ENCODE measurements at places on chromosomes 11 and 22. TPM values are rescaled to one million over a fixed set of nuclear protein-coding genes. Genes with fewer than 3 reads are reported as not detected.
A peak's percentile ranks its signal among the peaks of the same experiment; 100 is the strongest.

- DNase-seq = no peak
Observed at GRCh38 chr11:130369141-130369691, 54.5 kb upstream of the ZBTB44 start.

GRCh38 chr11:77474684-77475060 is 778 bp upstream of the PAK1 start:
- DNase-seq = no peak

GRCh38 chr11:10385696-10386095 is 69.4 kb upstream of the AMPD3 start:
- DNase-seq = peak; percentile 35

DNA sequence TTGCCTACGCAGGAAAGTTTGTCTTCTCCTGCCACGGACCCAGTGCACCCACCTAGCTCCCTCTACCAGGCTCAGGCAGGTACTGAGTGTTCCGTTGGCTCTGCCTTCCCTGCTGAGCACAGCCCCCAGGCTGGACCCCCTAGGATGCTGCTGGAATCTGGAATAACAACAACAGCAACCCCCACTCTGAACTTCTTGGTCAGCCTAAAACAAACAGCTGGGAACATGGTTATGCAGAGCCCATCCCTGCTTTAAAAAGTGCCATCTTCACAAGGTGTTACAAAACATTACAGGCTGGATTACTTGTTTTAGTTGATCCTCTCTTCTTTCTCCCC is 1.8 kb downstream of the OPCML start:
- DNase-seq = no peak

- no peak for DNase-seq
Observed at GRCh38 chr11:97990162-97990920, 1030.4 kb upstream of the CNTN5 start.

DNA sequence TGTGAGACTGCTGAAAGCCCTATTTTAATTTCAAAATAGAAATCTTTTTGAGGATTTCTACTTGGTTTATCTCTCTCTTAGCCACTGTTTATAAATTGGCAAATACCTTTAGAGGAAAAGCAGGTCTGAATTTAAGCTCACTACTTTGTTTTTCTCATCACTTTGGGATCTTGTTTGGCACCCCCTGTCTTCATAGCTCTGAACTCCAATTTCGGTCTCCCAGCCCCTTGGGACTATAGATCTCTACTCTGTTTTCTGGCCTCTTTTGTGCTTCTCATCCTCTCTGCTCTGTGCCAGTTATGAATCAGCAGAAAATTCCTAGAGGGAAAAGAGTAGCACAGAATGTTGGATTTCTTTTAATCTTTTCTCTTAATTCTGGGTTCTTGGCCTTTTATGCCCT is 118.3 kb downstream of the CYP2R1 start:
- DNase-seq = no peak

GRCh38 chr11:60879971-60880588 is 12.7 kb downstream of the ZP1 start:
- no peak for DNase-seq

GRCh38 chr11:122275508-122275907 is 159.5 kb upstream of the BLID start:
- DNase-seq = no peak

DNA sequence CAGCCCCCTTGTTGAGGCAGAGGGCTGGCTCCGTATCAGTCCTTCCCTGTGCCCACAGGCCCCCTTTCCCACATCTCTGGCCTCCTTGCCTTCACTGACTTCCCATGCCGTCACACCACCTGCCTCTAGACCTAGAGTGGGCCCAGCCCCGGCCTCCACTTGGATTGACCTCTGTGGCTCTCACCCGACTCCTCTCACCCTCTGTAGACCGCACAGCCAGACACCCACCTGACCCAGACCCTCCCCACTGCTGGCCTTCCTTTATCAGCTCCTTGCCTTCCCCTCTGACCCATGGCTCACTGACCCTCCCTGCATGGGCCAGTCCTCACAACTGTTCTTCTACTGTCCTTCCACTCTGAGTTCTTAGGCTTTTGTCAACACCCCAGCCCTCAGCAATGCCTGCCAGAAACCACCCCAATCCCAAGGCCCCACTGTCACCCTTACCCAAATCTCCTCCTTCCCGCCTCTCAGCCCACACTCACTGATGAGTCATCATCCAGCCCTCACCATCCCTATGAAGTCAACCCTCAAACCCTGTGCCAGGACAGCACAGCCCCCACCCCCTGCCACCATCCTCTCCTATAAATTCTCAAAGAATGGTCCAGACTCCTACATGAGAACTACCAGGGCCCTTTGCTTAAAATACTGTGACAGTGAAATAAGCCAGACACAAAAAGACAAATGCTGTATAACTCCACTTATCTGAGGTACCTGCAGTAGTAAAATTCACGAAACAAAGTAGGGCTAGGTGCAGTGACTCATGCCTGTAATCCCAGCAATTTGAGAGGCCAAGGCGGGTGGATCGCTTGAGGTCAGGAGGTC is 53.4 kb downstream of the SCGB1A1 start:
- no peak for DNase-seq

GRCh38 chr11:65918211-65919140 is at the start of gene C11orf68:
C11orf68 (minus strand) TSS chr11:65919062; CDS start chr11:65919031, 31 bp downstream.
- DNase-seq = no peak

- no peak for DNase-seq
Observed at GRCh38 chr11:2899080-2899783, 13.7 kb upstream of the CDKN1C start.

- no peak for DNase-seq
Observed at GRCh38 chr11:101866619-101867491, 48.0 kb upstream of the CEP126 start.

DNA sequence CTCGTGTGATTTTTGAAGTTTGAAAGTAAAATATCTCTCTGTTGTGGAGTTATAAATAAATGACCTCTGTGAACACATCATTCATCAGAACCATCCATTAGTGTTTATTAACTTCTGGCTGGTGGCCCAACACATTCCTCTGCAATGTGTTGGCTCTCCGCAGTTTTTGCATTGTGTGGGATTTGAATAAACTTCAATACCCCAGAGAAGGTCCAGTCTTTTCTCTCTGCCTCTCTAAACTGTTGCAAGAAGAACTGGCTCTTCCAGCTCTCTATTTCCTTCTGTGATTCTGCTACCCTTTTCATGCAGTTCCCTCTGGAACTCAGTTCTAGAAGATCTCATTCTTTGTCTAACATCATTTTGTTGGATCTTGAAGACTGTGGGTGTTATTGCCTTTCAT is 125.0 kb upstream of the ARHGAP42 start:
- DNase-seq = no peak

DNA sequence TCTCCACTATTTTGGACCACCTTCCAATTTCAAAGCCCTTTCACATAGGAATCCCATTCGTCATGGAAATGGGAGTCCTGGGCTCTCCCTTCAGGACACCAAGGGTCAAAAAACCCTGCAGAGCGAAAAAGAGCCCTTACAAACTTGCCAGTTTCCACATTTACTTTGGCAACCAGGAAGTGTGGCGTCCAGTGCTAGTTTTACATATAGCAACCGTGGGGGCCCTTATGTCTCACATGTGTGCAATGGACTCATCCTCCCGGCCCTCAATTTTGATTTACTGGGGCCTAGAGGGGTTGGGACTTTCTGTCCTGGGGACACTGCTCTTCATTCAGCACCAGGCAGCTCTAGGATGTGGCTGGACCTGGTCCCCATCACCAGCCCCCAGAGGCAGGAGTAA is 33.7 kb downstream of the DAGLA start:
- no peak for DNase-seq

DNA sequence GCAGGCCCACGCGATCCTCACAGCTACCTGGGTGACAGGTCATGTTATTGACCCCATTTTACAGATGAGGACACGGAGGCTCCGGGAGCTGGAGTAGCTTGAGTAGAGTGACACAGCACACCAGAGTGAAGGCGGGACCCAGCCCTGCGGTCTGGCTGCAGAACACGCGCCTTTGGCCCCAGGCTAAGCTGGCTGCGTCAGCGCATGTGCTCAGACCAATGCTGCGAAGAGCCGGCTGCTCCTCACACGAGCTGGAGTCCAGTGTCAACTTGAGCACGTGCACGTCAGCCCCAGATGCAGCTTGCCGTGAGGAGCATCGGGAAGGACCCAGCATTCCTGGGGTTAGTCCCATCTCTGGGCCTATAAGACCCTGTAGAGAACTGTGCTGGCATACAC is 49.9 kb downstream of the SCUBE1 start:
- peak; percentile 37 for DNase-seq

DNA sequence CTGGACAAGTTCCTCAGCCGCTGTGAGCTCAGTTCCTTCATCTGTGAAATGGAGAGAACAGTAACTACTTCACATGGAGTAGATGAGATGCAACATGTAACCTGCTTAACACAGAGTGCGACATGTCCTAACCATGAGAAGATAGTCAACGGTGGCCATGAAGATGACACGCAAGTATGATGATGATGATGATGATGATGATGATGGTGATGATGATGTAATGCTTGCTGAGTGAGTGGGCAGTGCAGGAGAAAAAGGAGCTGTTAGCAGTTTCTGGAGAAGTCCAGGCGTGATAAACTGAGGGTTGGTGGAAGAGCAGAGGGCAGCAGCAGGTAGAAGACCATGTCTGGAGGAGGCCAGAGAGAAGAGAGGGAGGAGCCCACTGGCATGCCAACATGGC is 90.8 kb upstream of the CD82 start:
- no peak for DNase-seq

- DNase-seq = no peak
Observed at GRCh38 chr11:100851584-100852152, 164.6 kb downstream of the ARHGAP42 start.

DNA sequence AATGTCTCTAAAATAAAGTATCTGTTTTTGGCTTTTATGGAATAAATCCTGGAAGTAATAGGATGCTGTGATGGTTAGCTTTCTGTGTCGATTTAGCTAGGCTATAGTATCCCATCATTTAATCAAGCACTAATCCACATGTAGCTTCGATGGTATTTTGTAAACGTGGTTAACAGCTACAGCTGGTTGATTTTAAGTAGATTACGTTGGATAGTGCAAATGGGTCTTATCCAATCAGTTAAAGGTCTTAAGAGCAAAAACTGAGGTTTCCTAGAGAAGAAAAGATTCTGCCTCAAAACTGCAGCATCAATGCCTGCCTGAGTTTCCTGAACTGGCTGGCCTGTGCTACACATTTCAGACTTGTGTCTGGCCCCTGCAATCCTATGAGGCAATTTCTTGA is 314.2 kb upstream of the SORL1-AS1 start:
- no peak for DNase-seq

- DNase-seq = peak; percentile 27
Observed at GRCh38 chr11:67632982-67633755, 3.4 kb upstream of the NUDT8 start.

GRCh38 chr11:844693-845644 is 2.3 kb downstream of the TSPAN4 start:
- peak; percentile 86 for DNase-seq

DNA sequence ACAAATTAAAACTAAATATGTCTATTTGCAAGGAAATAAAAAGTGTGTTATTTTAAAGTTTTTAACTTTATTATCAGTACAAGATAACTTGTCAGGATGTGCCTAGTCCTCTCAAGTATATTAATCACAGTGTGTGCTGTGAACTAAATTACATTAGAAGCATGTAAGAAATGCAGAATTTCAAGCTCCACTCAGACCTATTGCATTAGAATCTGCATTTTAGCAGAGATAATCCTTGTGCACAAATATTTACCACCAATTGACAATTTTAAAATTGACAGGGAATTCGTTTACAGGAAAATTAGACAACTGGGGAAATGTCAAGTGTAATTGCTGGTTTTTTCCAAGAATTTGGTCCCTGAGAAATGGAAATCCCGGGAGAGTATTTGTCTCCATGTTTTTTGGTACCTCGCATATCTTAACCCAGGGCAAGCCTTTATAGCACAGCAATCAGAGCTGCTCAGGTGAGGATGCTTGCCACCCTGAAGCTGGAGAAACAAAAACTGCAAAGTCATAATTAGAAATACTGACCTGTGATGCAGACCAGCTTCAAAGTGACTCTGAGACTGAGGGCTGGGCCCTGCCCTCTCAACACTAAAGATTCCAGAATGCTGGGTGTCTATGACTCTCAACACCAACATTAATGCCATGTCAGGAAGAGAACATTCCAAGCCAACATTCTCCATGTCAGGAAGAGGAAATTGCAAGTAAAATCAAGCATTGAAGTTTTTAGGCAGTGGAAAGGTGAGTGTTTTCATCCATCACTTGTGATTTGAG is at the start of gene OR8G1:
Gene OR8G1, plus strand, starts transcription at position 475 of the 777 bp plus-strand sequence. CDS start 8,581 bp downstream, outside the sequence.
- no peak for DNase-seq

GRCh38 chr22:39546889-39547586 is 14.5 kb upstream of the RPS19BP1 start:
- no peak for DNase-seq

- DNase-seq = no peak
Observed at GRCh38 chr11:2287091-2287490, 14.6 kb downstream of the C11orf21 start.

DNA sequence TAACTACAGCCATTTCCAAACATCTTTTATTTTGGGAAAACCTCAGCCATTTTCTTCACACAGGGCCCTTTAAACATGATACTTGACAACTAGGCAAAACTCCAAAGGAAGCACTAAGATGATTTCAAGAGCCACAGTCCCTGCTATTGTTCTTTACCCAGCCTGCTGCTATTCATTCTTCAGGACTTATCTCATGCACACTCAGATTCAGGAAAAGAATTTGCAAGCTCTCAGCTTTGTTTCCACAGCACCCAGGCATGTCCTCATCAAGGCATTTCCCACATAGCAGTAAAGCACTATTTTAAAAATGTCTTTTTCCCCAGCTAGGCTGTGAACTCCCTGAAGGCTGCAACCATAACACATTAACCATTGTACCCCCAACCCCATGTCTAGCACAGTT is 609.3 kb upstream of the CCDC90B start:
- DNase-seq = no peak

DNA sequence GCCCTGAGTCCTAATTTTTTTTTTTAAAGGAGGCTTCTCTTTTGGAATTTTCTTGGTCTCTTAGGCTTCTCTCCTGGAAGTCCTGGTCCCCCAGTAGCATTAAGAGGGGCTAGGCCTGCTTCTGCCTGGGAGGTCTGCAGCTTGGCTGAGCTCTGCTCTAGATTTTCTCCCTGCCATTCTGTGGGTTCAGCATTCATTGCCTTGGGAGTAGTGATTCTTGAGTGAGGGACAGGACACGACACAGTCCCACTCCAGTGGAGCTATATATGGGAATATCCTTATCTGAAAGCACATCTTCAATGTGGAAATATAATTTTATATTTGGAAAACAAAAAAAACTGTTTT is 3.7 kb downstream of the IGSF22 start:
- no peak for DNase-seq

DNA sequence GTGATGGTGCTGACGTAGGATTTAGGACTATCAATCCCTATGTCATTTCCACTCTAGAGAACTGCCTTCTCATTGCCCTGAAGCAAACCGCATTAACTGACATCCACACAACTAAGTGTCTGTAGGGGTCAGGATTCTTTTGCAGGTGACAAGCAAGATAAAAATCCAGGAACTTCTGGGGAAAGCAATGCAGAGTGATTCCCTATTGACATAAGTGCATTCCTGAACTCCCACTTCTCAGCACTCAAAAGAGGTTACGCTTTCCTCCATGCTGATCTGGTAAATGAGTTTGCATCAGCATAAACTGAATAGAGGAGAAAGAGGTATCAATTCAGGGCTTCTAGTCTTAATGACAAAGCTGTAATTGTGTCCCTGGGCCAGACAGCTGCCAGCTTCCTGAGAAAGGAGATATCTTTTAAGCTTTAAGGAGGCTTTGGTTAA is 224.6 kb upstream of the ISX start:
- DNase-seq = no peak

The GPHA2 gene
- total RNA-seq = not detected

The PRSS23 gene
- total RNA-seq = 45.5 TPM

The NAV2 gene
- total RNA-seq = 45.3 TPM

The KRTAP5-7 gene
- total RNA-seq = 0.17 TPM

The SCGB2A2 gene
- not detected for total RNA-seq

The ARHGAP8 gene
- total RNA-seq = 69.9 TPM

The OR51B2 gene
- total RNA-seq = not detected

The TLCD5 gene
- total RNA-seq = 1.3 TPM

The YWHAH gene
- 269 TPM for total RNA-seq

The FIBP gene
- 41.9 TPM for total RNA-seq
